GM12864 (cell line): ENCODE measurements at places on chromosomes 16 and 17.
A peak's percentile ranks its signal among the peaks of the same experiment; 100 is the strongest.

DNA sequence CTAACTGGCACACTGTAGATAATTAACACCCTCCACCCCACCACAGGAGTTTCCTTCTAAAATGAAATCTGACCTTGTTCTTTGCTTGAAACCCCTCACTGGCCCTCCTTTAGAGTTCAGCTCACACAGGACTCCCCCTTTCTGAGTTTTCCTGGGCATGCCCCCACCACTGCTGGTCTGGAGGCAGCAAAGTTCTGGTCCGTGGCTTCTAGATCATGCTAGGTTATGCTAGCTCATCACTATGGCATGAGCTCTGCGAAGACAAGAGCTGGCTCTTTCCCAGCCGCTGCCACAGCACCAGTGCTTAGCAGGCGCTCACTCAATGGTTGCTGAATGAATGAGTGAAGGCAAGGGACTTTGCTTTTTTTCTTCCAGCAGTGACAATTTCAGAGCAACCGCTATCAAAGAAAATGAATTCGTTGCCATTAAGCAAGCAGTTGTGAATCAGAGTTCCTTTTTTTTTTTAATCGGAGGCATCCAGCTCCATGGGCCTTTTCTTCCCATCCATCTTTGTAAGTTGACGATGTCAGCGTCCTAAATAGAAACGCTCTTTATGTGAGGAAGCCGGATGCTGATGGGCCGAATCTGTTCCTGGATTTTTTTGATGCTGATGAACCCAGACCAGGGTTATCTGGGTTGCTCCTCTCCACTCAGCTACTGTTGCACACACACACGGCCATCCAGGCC is 80.8 kb upstream of the NOL11 start:
- DNase-seq, result no peak

DNA sequence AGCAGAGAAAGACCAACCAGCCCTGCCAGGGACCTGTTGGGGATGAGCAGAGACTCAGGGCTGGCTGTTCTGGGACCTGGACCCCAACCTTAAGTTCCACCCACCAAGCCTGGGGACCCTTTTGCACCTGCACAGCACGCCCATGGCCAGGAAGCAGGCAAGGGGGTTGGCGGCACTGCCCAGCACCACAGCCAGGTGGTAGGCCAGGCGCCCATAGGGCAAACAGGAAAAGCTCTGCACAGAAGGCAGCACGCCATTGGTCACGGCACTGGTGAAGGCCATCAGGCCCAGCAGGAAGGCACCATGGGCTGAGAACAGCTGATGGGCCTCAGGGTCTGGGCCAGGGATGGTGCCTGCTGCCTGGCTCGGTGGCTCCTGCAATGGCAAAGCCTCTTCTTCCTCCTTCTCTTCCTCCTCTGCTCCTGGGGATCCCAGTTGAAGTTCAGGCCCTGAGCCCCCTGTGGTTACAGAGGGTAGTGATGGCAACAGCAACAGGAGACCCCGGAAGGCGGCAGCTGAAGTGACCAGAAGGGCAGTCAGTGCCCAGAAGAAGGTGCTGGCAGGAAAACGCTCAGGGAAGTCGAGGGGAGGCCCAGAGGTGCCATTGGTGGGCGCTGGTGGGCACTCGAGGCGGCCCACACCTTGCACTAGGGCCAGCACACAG is 1.7 kb downstream of the SLC52A1 start:
- no peak for DNase-seq

DNA sequence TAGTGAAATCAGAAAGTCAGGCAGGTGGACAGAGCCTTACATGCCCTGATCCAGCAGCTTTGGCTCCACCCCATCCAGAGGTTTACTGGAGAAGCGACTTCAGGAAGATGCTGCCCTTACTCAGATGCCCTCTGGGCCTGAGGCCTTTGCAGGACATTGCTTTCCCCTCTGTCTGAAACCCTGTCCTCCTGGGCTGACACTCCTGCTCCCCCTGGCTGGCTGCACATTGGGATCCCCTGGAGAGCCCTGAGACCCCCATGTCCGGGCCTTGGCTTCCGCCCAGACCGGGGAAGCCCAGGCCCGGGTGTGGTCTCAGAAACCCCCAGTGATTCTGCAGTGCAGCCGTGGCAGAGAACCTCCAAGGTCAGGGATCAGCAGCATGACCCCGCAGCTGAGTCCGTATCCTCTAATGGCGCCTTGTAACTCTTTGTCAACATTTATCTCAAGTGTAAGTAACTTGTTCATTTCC is 36.6 kb downstream of the BCO1 start:
- DNase-seq, result no peak

DNA sequence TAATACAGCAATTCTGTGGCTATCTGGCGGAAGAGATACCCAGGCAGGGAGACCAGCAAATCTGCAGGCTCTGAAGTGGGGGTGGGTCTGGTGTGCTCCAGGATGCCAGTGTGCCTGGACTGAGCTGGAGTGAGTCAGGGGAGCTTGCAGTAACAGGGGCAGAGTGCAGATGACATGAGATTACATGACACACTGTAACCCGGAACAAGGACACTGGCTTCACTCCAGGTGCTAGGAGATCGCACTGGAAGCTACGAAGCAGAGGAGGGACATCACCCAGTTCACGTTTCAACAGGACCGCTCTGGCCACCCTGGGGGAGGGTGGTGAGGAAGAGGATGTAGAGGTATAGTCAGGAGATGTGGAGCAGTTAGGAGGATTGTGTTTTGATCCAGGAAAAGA is 475.6 kb downstream of the CDH13 start:
- DNase-seq, result no peak

DNA sequence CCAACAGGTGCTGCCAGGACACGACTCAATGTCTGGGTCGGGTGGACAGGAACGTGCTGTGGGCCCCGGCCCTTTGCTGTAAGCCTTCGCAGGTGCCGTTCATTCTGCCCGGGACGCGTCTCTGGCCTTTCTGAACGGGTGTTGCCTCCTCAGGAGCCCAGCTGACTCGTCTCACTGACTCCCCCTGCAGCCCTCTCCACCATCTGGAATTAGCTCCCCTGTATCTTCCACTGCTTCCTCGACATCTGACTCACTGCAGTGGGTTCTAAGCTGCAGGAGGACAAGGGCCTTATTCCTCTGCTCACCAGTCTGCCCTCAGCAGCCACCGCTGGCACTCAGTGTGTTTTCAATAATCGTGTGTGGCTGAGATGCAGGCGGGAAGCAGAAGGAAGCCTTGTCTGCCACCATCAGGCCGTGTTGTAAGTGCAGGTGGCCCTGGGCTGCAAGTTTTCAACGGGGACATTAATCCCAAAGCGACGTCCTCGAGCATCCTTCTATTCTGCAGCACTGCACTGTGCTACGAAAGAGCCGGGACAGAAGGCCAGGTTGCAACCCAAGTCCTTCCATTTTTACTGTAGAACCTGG is 256.2 kb downstream of the FOXL1 start:
- DNase-seq, result no peak

GRCh38 chr16:78362524-78363135 is 263.2 kb downstream of the WWOX start:
- DNase-seq, result no peak

DNA sequence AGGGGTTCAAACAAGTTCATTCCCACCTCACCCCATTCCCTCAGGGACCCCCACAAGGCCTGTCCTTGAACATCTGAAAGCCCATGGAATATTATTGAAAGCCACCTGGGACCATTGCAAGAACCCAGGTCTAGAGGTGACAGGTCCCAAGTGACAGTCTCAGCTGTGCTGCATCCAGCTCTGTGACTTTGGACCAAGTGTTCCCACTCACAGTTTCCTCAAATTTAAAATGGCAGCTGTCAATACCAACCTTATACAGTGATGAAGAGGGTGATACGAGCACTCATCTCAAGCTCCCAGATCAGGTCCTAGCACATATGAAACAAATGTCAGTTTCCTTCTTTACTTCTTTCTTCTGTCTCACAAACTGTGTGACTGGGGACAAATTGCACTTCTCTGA is 9.1 kb downstream of the ERAL1 start:
- DNase-seq, result no peak

- DNase-seq, result peak; percentile 51
These were observed 33.2 kb upstream of the PLCG2 start for GRCh38 chr16:81745704-81746558.

DNA sequence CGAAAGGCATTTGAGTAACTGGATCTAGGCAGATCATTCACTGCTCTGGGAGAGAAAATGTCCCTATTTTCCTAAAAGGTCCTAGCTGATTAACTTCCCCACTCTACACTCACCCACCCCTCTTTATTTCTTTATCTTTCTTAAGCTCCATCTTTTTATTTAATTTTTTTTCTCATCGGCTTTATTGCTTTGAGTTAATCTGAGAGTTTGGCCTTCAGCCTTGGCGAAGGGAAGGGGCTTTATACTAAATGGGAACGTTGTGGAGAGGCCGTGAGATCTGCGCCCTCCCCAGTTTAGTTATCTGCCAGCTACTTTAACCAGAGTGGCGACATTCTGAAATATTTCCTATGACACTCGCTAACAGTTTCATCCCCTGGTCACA is 882 bp upstream of the TOX3 start:
- no peak for DNase-seq

- no peak for DNase-seq
These were observed 4.8 kb downstream of the CIAO3 start for GRCh38 chr16:735982-736453.

DNA sequence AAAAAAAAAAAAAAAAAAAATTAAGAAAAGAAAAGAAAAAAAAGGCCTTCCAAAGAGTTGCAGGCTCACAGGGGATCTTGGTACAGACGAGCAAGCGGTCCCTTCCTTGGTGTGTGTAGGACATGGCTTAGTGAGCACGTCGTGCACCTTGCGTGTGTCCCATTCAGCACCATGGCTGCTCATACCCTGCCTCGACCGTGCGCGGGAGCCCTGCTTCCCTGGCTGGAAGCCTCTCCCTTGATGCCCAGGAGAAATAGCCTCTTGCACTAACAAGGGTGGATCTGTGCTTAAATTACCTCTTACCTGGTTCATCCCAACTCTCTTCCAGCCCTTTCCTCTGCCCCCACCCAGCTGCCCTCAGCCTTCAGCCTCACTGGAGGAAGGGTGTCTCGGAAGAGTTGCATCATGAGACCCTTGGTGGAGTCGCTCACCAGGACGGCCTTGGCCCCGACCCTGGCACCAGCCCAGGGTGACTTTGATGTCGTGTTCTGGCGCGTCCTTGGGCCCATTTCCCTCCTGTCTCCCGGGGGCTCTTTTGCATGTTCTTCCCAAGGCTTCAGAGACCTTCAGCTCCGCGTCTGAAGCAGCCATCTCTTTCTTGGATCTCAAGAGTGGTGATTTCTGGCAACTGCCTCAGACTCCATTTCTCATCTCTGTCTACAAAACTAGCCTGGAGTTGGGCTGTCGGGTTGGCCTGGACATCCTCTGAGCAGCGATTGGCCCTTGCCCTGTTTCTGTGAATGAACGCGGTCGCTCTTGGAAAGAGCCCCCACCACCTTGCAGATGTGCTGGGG is 127.2 kb downstream of the CMIP start:
- DNase-seq, result no peak

DNA sequence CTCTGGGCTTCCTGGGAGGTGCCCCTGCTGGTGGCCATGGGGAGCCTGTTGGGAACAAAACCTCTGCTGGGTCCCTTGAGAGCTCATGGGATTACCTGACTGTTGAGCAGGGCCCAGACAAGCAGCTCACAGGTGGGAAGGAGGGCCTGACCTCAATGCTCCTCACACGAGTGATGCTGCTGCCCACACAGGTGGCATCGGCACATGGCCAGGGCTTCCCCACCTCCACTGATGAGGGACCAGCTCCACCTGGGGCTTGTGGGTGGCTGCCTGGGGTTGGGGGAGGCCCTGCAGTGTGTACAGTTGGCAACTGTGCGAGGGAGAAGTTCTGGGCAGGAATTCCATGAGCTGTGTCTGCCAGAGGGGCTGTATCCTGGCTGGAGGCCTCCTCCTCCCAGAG is 87.8 kb upstream of the NLRP1 start:
- no peak for DNase-seq

GRCh38 chr17:73089322-73090317 is 2.9 kb downstream of the SLC39A11 start:
- DNase-seq, result no peak

- no peak for DNase-seq
These were observed 275.9 kb downstream of the STX8 start for GRCh38 chr17:9299695-9300094.

DNA sequence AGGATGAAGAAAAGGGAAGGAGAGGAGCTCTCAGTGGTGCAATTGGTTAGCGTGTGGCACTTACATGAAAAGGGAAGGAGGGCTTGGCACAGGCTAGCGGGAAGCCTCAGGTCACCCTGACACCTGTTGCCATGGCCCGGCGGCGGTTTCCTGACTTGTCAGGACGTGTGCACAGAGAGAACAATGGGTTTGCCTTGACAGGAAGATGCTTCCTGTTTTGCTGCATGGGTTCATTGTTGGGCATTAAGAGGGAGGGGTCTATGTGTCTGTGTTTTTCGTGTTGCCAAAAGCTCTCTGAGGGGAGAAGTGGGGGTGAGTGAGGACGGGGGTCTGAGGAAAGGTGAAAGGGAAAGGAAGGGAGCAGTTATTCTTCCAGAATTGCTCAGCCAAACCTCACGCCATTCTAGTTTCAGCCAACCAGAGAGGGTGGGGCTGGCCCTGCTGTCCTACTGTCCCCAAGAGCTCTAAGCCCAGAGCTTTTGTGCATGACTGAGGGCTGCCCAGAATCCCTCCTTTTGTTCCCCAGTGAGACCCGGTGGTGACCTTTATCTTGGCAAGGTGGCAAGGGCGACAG is 17.1 kb upstream of the CCR7 start:
- DNase-seq, result peak; percentile 90

DNA sequence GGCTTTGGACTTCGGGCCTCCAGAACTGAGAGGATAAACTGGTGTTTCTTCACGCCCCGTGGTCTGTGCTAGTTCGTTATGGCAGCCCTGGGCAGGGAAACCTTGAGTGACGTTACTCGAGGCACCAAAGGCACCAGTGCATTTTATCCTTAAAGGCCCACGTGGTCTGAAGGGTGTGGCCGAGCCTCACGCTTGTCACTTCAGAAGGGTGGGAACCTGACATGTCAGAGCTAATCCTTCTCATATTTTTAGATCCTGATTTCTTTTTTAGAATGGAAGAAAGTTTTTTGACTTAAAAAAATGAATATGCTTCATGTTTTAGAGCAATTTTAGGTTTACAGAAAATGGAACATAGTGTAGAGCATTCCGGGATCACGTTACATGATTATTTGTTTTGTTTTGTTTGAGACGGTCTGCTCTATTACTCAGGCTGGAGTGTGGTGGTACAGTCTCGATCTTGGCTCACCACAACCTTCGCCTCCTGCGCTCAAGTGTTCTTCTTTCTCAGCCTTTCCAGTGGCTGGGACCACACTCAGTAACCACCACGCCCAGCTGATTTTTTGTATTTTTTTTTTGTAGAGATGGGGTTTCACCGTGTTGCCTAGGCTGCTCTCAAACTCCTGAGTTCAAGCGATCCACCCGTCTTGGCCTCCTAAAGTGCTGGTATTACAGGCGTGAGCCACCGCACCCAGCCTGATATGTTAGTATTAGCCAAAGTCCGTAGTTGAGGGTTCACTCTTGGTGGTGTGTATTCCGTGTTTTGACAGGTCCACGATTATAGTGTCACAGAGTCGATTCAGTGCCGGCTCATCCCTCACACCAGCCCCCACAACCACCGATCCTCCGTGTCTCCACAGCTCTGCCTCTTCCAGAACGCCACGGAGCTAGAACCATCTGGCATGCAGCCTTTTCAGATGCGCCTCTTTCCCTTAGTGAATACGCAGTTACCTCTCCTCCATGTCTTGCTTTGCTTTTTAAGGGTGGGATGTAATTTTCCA is 47.9 kb downstream of the RAB11FIP3 start:
- DNase-seq, result no peak

- no peak for DNase-seq
These were observed 2.1 kb downstream of the CPD start for GRCh38 chr17:30380643-30381339.

GRCh38 chr16:74936902-74937560 is 47.9 kb downstream of the WDR59 start:
- DNase-seq, result peak; percentile 21

GRCh38 chr16:6248199-6248598 is 1084.4 kb upstream of the RBFOX1 start:
- DNase-seq, result no peak

GRCh38 chr17:8935191-8935590 is 30.3 kb downstream of the PIK3R5 start:
- DNase-seq, result peak; percentile 63
